ENCODE measurements at places on chromosomes 4 and X.

GRCh38 chr4:138756519-138756918 is 259.1 kb upstream of the NOCT start:
- no peak for DNase-seq

- DNase-seq = no peak
Measured at GRCh38 chr4:153546280-153546679, 80.1 kb downstream of the TMEM131L start.

DNA sequence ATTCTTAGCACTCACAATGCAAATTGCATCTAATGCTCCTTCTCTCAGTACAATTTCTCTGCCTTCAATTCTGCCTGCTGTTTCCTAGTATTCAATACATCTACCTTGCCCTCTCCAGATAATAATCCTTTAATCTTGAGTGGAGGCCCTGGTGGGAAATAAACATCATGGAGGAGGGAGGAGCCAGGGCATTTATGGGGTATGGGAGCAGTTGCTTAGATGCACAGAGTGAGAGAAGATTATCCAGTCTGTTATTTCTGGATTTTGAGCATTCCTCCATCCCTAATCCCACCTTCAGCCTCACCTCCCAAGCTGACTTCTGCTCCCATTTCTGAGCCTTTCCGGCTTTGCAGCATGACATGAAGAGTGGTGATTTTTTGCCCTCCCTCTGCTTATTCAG is 127.9 kb upstream of the PPP3CA start:
- DNase-seq = no peak

DNA sequence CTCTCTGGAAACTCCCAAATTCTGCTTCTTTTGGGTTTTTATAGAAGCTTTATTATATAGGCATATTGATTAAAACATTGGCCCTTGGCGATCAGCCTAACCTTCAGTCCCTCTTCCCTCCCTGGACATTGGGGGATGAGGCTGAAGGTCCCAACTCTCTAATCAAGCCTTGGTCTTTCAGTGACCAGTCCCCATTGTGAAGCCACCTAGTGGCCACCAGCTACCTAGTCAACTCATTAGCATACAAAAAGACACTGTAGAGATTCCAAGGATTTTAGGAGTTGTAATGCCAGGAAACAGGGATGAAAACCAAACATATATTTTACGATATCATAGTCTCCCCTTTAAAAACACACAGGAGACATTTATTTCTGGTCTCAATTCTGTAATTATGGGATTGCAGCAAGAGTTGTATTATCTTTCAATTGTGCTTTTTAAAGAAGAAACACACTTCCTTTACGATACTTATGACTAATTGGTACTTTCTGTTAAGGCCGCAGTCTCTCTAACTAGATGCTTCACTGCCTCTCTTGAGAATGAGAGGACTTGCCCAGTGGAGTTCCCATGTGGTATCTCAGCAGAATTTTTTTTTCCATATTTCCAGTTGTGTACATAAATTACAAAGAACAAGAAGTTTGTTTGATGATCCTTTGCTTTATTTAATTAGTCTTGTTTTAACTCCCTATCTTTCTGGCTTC is 58.2 kb downstream of the WDR17 start:
- DNase-seq = no peak

GRCh38 chrX:101411984-101412383 is 4.0 kb downstream of the HNRNPH2 start:
- DNase-seq = no peak

GRCh38 chr4:162164906-162165510 is 1.2 kb upstream of the FSTL5 start:
- DNase-seq = no peak

- DNase-seq = no peak
Measured at GRCh38 chr4:184400375-184400870, 73.9 kb downstream of the IRF2 start.

DNA sequence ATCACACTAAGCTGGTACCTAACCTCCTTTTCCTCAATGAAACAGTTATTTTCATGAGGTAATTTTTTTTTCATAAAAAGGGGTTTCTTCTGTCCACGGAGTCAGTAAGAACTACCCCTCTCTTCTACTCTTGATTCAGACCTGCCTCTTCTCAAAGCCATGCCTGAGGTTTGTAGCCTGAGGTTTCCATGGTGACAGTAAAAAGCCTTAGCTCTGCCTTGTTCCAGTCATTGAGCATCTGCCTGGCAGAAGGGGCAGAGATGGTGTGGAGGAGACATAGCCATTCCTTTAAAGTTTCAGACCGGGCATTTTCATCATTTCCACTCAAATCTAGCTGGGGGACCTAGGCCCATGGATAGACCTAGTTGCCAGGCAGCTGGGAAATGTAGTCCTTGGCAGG is 135.5 kb downstream of the REPS2 start:
- DNase-seq = no peak

DNA sequence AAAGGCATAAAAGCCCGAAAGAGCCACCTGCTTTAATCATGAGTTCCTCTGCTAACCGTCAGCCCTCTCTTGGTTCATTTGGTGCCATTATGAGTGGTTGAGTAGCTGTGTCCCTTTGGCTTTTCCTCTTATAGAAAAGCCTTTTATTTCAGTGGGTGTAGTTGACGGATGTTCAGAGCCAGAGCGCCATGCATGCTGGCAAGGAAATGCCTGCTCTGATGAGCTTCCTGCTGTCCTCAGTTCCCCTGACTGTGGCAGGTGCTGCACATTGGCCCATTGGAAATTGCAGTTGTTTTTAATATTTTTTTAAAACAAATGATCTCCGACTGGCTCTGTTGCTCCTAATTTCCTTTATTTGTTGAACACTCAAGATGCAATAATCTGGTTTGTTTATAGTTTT is 77.3 kb upstream of the LIMCH1 start:
- no peak for DNase-seq

- no peak for DNase-seq
Measured at GRCh38 chr4:176464748-176465147, 145.0 kb downstream of the SPCS3 start.

DNA sequence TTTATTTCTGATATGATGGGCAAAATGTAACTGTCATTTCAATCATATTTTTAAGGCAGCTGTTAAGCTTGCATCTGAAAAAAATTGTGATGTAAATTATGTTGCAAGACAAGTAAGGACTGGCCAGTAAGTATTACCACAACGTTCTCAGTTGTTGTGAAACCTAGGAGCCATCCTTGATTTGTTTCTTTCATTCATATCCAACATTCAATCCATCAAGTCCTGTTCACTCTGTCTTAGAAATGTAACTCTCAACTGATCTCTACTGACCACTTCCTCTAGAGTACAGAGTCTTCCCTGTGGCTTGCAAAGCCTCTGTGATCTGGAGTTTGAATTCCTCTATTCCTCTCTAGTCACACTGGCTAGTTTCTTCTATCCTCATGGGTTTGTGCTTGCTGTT is 161.4 kb upstream of the MAD2L1 start:
- DNase-seq = peak; percentile 86

GRCh38 chr4:77848508-77848907 is 14.1 kb upstream of the MRPL1 start:
- no peak for DNase-seq

GRCh38 chr4:186105647-186106321 is 1.3 kb downstream of the FAM149A start:
- no peak for DNase-seq

GRCh38 chr4:83599183-83599582 is 63.3 kb downstream of the GPAT3 start:
- DNase-seq = no peak

DNA sequence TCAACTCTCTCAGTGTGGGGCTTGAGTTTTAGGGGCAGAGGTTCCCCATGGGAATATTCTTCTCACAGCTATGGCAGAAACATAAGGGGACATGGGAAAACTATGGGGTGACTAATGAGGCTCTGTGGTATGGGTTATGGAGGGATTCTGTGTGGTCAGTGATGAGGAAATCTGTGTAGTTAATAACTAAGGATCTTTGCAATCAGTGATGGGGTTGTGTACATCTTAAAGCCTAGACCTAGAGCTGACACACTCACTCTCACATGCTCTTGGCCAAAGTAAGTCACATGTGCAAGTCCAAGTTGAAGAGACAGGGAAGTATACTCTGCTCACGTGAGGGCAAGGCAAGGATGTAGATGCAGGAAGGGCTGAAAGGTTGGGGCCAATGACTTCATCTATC is 86.4 kb upstream of the UXT start:
- DNase-seq = no peak

- DNase-seq = no peak
Measured at GRCh38 chr4:26257850-26258249, 63.0 kb upstream of the RBPJ start.

GRCh38 chr4:7075962-7076695 is 8.3 kb upstream of the GRPEL1 start:
- DNase-seq = no peak

- DNase-seq = no peak
Measured at GRCh38 chrX:124592744-124593143, 246.4 kb downstream of the SH2D1A start.

DNA sequence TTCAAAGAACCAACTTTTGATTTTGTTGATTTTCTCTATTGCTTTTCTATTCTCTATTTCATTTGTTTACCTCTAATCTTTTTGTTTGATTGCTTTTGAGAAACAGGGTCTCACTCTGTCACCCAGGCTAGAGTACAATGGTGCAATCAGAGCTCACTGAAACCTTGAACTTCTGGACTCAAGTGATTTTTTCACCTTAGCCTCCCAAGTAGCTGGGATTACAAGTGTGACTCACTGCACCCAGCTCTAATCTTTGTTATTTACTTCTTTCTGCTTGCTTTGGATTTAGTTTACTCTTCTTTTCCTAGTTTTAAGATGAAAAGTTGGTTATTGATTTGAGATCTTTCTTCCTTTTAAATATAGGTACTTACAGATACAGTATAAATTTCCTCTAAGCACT is 26.2 kb downstream of the RAB9B start:
- no peak for DNase-seq

GRCh38 chrX:21725496-21725895 is 32.4 kb downstream of the SMPX start:
- DNase-seq = no peak

- no peak for DNase-seq
Measured at GRCh38 chrX:373641-374471, 12.9 kb downstream of the PPP2R3B start.

GRCh38 chrX:84924624-84925023 is 79.1 kb upstream of the APOOL start:
- DNase-seq = no peak

DNA sequence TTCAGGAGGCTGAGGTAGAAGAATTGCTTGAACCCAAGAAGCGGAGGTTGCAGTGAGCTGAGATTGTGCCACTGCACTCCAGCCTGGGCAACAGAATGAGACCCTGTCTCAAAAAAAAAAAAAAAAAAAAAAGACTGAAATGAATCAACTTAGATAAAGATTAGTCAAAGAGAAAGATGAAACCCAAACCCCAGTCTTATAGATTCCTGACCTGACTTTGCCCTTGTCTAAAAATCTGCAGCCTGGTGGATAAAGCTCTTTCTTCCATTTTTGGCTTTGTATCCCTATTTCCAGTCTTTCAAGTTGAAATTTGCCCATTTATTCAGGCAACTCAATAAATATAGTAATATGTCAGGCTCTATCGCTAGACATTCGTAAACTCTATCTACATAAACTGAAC is 39.3 kb upstream of the SPINK2 start:
- no peak for DNase-seq

DNA sequence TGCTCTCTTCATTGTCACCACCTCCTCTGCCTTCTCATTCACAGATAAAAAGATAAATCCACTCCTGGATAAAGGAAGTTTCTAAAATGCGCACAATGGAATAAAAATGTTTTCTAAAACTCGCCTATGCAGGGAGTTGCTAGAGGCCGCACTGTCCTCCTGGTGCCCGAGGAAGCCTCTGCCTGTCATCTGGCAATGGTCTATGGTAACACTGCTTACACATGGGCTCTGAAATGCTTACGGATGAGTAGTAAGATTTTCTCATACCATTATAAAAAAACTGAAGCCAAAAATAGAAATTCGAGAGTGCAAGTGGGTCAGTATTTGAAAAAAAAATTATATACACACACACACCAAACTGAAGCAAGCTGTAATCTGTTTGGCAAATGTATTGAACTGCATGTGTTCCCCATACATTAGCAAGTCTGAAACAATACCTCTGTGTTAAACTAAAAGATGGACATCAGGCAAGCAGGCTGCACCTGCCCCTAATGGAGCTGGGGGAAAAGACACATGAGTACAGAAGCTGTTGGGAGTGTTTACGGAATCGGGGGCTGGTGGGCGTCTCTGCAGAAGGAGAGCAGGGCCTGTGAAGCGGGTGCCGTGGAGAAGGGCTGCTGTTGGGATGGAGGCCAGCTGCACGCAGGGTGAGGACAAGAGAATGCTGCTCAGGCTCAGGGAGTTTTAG is 103.3 kb upstream of the FAT1 start:
- DNase-seq = no peak

DNA sequence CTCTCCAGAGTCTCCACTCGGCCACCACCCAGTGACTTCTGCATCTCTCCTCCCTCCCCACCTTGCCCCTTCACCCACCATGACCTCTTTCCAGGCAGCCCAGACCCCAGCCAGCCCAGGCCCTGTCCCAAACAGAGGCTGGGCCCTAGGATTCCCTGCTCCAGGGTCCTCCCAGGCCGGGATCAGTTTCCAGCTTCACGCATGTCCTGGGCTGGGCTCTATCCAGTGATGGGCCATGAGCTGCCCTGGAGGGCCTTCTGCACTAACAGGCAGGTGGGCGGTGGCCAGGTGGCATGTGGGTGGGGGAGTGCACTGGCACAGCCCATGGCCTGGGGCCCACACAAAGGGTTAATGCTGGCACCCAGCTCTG is 20.4 kb upstream of the ADD1 start:
- no peak for DNase-seq

DNA sequence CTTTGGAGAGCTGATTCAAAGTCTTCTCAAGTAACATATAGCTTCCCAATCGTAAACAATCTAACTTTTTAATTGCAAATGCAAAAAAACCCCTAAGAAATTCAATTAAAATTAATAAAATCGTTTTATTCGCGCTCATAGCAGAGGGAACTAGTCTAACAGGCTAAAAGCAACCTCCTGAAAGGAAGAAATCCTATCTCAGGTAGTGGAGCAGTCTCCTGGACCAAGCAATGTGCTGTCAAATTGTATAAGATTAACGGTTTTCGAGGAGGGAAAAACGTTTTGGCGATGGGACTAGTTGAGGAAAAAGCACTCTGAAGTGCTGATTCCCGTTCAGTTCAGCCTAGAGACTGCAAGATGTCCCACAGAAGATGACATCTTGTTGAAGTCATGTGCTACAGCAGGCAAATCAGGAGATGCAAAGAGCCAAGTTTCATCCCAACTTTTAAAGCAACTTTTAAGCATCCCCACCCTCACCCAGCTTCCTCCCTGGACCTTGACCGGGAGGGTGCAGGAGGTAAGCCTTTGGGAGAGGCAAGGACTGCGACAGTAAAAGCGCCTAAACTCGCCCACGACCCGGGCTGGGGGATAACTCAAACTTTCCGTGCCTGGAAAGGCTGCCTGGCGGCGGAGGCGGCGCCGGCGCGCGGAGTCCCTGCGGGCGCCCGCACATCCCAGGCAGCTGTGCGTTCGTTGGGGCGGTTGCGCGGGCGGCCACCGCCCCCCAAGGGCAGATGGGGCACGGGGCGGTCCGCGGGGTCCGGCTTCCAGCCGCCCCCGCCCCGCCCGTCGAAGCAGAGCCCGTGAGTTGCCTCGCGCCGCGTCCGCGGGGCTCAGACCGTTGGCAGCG is 784 bp downstream of the MAP7D3 start:
- no peak for DNase-seq

GRCh38 chr4:139659735-139660424 is 5.7 kb upstream of the MGST2 start:
- no peak for DNase-seq
